Temporal lobe (tissue), 4 donors: ENCODE measurements at places on chromosomes 11 and 22. TPM values are rescaled to one million over a fixed set of nuclear protein-coding genes. Genes with fewer than 3 reads are reported as not detected.

The MAPK8IP1 gene
- 75.0 TPM for total RNA-seq

The TCF20 gene
- total RNA-seq = 45.5 TPM

The HSPB2 gene
- 0.25 TPM for total RNA-seq

The SRRD gene
- total RNA-seq = 12.0 TPM

The CST6 gene
- total RNA-seq = not detected

The ADM gene
- total RNA-seq = 14.5 TPM

The CCDC85B gene
- total RNA-seq = 12.0 TPM

The OR10D3 gene
- not detected for total RNA-seq
